NCI-H2081 treated with DMSO at 0.1 percent for 48 hours (cell line): ENCODE measurements at places on chromosomes 4 and X.

GRCh38 chrX:134396174-134396573 is 63.8 kb upstream of the HPRT1 start:
- DNase-seq: no peak

- DNase-seq: no peak
Measured at GRCh38 chr4:100367451-100367850, 150.4 kb downstream of the EMCN start.

DNA sequence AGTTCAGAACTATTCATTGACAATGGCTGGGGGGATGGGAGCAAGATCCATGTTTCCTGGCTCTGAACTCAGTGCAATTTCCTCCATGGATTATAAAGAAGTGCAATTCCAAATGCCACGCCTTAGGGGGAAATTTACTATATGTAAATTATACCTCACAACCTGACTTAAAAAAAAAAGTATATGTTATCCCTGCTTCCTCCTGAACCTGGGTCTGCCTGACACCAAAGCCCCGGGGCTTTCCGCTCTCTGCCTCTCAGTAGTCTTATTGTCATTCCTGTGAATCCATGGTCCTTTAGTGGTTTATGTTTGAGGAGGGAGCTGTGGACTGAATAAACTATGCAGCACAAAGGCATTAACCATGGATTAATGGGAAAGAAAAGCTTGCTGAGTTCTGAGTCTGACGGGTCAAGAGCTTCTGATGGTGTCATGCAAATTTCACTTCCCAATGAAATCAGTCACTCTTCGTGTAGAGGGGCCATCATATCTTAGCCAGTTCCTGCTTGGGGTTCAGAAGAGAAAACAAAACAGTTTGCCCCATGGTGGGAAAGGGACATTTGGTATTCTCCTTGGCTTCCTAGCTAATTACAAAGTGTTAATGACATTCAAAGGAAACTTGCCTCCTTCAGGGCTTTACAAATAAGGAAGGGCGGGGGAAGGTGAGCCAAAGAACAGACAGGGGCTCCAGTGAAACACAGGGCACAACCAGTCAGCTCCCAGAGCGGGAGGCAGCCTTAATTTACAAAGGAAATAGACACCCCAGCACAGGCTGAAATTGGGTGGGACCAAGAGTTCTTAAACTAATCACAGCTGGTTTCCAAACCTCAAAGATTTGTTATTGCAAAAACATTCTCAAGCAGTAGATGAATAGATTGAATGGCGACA is 14.3 kb downstream of the FAM9C start:
- DNase-seq: no peak

DNA sequence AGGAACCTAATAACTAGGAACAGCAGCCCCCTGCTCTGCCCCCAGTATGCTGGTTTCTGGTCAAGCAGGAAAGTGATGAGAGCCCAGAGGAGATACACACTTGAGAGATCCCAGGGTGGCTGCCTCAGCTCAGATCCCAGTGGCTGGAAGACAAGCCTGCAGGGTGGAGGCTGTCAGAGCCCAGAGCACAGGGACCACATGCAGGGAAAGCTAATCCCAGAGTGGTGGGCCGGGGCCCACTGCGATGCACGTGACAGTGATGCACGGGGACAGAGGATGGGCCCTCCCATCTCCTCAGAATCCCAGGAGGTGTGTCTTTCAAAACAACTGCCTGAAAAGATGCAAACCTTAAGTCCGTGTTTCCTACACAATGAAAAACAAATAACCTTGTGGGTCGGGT is 29.1 kb upstream of the CRMP1 start:
- DNase-seq: no peak

DNA sequence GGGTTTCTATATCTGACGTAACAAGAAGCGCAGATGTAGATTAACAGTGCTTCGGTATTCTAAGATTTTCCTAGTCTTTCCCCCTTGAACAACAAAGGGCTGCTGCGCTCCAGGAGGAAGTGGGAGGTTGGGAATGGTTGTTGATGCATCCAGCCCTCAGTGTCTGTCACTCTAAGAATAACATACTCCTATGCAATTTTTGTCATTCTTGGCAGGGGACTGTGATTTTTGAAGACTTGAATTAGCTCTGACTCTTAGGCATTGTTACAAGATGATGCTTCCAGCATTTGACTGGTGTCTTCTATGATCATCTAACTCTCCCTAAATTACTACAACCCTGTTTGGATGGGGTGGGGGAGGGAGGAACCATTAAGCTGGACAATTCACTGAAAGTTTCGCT is 394.2 kb downstream of the ARHGAP24 start:
- no peak for DNase-seq

GRCh38 chr4:115365185-115365584 is 251.8 kb upstream of the NDST4 start:
- DNase-seq: no peak

DNA sequence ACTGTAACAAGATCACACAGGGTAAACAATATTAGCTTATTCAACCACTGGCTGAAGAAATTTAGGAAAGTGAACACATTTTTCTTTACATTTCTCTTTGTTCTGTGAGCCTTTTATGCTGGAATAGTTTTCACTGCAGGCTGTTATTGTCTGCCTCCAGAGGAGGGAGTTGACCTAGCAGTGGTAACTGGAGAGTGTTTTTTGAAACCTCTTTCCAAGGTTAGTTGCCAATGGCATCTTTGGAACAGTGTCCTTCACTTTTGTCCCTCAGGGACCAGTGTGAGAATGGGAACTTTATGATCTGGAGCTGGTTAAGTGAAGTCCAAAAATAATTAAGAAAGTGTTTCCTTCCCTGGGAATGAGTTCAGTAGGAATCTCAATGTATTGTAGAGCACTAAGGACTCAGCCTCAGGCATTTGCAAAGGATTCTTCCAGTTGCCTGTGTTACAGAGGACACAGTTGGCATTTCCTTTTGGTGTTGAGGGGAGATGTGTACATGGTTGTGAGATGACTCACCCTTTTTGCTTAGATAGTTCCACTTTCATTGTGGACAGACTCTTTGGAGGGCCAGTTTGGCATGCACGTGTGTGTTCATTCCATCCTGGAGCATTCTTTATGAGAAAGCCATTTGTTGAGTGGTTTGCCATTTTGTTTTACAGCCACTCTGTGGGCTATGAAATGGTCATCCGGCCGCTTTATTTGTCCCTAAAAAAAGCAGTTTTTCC is 61.3 kb downstream of the AR start:
- DNase-seq: no peak

DNA sequence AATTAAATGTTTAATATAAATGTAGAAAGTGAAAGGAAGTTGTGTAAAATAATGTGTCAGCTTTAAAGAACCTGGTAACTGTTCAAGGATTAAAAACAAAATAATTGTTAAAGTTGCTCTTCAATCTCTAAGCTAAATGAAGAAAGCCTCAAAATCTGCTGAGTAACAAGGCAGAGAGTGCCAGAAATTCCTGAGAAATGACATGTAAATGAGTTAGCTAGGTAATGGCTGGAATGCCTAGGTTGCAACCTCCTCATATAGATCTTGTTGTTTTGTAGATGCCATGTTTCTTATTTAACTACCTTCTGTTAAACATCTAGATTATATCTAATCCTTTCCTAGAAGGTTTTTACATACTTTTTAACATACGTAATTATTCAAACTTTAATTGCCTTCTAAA is 763.6 kb upstream of the AGA start:
- DNase-seq: no peak

- no peak for DNase-seq
Measured at GRCh38 chr4:87219632-87220093, 755 bp downstream of the KLHL8 start.

DNA sequence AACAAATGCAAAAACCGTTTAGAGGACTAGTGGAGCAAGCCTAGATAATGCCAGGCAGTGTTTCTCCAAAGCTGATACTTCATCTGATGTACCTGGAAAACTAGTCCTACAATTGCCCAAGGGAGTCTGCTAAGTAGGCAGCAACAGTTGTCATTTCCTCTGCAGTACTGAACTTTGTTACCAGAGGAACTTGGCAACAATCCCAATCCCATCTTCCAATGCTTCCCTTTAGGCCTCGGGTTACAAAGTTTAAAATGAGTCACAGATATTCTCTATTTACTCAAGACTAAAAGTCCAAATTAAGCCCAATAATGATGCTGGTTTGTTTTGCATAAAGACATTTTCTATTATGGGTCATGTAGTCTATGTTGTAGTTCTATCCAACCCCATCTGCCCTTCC is 120.0 kb upstream of the GLRA2 start:
- DNase-seq: no peak

- no peak for DNase-seq
Measured at GRCh38 chrX:16250296-16250695, 83.0 kb downstream of the MAGEB17 start.

DNA sequence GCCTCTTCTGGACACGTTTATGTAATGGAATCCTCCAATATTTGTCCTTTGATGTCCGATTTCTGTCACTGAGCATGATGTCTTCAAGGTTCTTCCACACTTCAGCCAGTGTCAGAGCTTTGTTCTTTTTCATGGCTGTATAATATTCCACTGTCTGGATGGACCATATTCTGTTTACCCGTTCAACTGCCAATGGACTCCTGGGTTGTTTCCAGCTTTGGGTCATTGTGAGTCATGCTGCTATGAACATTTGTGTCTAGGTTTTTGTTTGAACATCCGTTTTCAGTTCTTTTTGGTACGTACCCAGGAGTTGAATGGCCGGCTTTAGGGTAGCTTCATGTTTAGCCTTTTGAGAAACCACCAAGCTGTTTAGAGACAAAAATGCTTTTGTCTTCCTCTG is 93.2 kb downstream of the SHOX start:
- DNase-seq: no peak

GRCh38 chr4:88230969-88231771 is 53.2 kb downstream of the PPM1K start:
- no peak for DNase-seq

DNA sequence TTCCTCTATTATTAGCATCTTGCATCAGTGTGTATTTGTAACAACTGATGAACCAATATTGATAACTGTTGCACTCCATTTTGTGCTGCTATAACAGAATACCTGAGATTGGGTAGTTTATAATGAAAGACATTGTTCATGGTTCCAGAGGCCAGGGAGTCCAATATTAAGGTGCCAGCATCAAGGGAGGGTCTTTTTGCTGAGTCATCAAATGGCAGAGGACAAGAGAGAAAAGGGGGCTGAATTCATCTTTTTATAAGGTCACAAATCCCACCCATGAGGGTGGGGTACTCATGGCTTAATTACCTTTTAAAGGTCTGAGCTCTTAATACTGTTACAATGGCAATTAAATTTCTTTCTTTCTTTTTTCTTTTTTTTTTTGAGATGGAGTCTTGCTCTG is 7.2 kb downstream of the MYOZ2 start:
- DNase-seq: no peak

DNA sequence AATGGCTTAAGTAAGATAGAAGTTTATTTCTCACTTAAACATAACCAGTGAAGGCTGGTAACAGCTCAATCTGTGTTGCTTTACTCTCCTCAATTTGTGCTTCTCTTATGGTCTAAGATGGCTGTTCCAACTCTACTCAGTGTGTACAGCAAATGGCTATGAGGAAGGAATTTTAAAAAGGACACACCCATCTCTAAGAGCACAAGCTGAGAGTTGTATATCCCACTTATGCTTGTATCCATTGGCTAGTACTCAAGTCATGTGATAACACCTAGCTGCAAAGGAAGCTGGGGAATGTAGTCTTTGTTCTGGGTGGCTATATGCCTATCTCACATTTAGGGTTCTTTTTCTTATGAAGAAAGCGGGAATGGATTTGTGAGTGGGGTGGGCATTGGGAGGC is 63.3 kb downstream of the GPAT3 start:
- no peak for DNase-seq

- no peak for DNase-seq
Measured at GRCh38 chr4:26289401-26289800, 31.4 kb upstream of the RBPJ start.

DNA sequence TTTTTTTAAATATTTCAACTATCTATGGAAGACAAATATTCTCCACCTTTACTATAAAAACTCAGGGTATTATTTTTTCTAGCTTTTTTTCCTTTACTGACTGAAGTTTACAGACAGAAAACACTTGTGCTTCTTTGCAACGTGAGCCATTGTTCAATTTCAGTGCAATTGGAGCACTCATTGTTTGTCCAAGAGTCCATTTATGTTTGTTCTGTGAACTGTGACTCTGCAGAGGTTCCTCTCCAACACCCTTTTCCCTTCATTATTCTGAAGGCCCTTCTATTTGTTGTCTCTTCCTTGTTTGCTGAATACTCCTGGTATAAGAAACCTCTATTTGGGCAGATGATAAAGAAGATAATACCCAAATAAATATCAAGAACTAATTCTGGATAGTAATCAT is 37.4 kb downstream of the DAPP1 start:
- DNase-seq: no peak

DNA sequence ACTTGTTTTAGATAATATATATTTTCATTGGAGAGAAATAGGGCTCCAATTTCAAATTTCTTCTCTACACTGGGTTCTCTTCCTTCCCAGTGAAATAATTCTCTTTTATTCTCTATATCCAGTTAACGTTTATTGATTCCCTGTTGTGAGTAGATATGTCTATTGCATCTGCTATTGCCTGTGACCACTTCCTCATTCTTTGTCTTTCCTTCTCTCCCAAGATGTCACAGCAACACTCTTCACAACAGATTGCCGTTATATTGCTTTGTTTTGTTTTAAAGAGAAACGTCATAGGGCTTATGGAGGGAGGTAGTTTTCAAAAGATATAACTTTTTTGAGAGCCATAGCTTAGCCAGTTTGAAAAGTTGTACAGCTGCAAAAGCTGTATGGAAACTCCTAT is 343.8 kb downstream of the ARHGAP24 start:
- no peak for DNase-seq

DNA sequence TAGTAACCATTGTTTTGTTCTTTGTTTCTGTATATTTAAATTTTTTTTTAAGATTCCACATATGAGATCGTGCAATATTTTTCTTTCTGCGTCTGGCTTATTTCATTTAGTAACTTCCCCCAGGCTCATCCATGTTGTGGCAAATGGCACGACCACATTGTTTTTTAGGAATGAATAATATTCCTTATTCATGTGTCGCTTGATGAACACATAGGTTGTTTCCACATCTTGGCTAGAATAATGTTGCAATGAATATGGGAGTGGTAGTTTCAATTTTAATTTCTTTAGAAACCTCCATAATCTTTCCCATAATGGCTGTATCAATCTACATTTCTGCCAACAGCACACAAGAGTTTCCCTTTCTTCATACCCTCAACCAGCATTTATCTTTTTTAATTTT is 166.8 kb upstream of the NR3C2 start:
- DNase-seq: no peak

- no peak for DNase-seq
Measured at GRCh38 chr4:57736781-57737180, 626.6 kb upstream of the IGFBP7 start.

GRCh38 chr4:177265729-177266128 is 43.9 kb upstream of the NEIL3 start:
- DNase-seq: no peak

GRCh38 chrX:11577603-11578002 is 88.1 kb downstream of the ARHGAP6 start:
- DNase-seq: no peak
